ENCODE measurements at places on chromosomes 1 and 21.

GRCh38 chr1:205324781-205325180 is 3.2 kb upstream of the NUAK2 start:
- DNase-seq: no peak

- no peak for DNase-seq
Observed at GRCh38 chr1:196056966-196057365, 551.3 kb downstream of the KCNT2 start.

DNA sequence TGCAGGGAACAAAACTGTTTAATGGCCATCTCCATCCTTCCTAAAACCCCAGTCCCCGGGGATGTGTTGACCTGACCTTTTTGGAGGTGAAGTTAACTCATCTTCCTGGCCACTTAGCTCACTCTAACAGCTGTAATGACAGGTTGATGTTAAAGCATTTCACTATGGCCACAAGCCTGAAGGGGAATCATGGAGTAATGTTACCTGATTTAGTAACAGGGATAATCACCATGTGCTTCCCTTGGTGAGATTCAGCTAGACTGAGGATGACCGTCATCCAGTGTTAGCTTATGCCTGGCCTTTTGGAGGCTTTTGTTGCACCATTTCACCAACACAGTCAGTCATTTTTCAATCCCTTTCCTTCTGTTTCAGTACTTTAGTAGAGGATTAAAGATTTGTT is 64.3 kb upstream of the RAVER2 start:
- no peak for DNase-seq

GRCh38 chr1:47710329-47711071 is 272.7 kb downstream of the FOXD2 start:
- peak; percentile 95 for DNase-seq

GRCh38 chr1:156281281-156281680 is 1.3 kb downstream of the SMG5 start:
- no peak for DNase-seq

DNA sequence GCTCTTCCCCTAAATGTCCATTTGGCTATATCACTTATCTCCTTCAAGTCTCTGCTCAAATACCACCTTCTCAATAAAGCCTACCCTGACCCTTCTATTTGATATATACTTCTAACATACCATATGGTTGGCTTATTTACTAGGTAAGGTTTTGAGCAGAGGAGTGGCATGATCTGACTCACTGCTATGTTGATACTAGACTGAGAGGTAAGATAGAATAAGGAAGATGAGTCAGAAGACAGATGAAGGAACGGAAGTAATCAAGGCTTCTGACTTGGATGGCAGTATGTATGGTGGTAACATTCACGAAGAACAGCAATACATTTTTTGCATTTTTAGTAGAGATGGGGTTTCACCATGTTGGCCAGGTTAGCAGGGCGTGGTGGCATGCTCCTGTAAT is 4.8 kb upstream of the HRNR start:
- no peak for DNase-seq

Measured in HuH-7 (cell line).